LHCN-M2 (cell line): ENCODE measurements at places on chromosomes 12 and 14.

GRCh38 chr14:54728700-54729527 lies 162.0 kb downstream of the SAMD4A start:
- no peak for DNase-seq

DNA sequence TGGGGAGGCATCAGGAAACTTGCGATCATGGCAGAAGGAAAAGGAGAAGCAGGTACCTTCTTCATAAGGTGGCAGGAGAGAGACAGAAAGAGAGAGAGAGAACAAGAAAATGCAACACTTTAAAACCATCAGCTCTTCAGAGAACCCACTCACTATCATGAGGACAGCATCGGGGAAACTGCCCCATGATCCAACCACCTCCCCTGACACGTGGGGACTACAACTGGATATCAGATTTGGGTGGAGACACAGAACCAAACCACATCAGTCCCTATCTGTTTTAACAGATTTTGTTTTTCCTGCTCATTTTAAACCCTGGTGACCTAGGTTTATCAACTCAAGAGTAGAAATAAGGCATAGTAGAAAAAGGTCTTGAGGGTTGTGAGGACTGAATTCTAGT lies 210.1 kb upstream of the PLXNC1 start:
- DNase-seq = no peak

- DNase-seq = no peak
Measured at GRCh38 chr12:46963191-46963590, 116.2 kb upstream of the PCED1B start.

GRCh38 chr14:75051556-75051899 lies 261 bp upstream of the MLH3 start:
- no peak for DNase-seq

- DNase-seq = no peak
Measured at GRCh38 chr14:58904776-58905175, 267.0 kb downstream of the DACT1 start.

GRCh38 chr12:117521346-117521745 lies 159.9 kb upstream of the NOS1 start:
- no peak for DNase-seq

DNA sequence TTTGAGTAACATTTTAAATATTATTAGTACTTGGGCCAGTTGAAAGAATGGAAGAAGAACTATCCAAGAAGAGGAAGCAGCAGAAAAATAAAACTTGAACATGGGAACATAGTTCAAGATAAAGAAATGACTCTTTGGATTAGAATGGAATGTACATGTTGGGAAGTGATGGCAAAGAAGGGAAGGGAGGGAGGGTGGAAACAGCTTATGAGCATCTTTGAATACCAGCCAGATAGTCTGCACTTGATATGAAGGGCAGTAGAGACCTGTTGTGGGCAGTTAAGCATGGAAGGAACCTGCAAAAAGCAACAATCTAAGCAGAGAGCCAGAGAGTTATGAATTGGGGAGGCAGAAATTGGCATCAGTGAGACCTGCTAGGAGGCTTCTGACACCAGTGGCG lies 10.0 kb upstream of the IL22 start:
- DNase-seq = no peak

- DNase-seq = no peak
Measured at GRCh38 chr12:52848661-52849255, at the start of gene KRT78. KRT78 (minus strand) TSS chr12:52848994; CDS start chr12:52848930, 64 bp downstream.

- peak; percentile 54 for DNase-seq
Measured at GRCh38 chr14:67704484-67705089, 2.9 kb downstream of the RDH12 start.

DNA sequence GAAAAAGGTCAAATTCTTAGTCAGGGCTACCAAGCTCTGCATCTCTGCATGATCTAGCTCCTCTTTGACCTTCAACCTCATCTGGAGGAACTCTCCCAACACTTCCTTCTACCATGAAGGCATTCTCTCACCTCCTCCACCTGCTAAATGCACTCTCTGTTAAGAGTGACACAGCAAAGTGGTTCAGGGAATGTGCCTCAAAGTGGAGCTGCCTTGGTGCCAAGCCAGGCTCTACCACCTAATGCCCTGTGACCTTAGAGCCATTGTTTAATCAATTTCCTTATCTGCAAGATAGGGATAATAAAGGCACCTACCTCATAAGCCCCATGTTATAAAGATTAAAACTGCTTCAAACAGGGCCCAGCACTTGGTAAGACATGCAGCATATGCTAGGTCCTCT lies 236.7 kb downstream of the ANO2 start:
- DNase-seq = no peak

DNA sequence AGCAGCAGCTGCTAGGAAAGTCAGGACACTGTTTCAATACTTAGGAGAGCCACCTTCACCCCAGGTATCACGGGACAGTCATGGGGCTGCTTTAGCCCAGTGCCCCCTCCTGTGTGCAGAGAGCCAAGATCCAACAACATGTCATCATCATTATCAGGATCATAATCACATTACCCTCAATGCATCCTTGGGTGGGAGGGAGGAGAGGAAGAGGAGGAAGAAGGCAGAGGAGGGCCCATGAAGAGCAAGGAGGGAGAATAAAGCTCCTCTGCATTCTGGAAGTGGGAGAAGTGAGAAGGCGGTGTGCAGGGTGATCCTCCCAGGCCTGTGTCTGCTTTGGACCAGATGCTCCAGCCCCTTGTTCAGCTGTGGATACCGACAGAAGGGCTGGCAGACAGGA lies 64.2 kb downstream of the TSPAN11 start:
- no peak for DNase-seq

GRCh38 chr14:68506645-68507419 lies 286.0 kb downstream of the ZFP36L1 start:
- no peak for DNase-seq

DNA sequence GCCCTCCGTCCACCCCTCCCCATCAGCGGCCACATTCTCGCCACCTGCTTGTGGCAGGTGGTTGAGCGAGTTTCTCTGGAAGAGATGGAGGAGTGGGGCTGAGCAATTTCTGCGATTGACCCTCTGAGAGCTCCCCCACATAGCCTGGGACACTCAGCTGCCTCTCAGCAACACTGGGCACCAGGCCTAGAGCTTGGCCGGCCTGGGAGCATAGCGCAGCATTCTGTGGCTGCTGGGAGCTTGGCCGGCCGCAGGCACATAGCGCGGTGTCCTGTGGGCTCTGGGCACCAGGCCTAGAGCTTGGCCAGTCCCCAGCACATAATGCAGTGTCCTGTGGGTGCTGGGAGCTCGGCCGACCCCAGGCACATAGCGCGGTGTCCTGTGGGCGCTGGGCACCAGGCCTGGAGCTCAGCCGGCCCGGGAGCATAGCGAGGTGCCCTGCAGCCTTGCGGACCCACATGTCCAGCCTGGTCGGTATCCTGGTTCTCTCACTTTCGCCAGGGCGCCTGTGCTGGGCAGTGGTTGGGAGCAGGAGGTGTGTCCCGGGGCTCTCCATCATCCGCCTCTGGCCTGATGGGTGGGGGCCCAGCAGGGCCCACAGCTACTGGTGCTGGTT lies 43.8 kb downstream of the LRCOL1 start:
- DNase-seq = no peak

DNA sequence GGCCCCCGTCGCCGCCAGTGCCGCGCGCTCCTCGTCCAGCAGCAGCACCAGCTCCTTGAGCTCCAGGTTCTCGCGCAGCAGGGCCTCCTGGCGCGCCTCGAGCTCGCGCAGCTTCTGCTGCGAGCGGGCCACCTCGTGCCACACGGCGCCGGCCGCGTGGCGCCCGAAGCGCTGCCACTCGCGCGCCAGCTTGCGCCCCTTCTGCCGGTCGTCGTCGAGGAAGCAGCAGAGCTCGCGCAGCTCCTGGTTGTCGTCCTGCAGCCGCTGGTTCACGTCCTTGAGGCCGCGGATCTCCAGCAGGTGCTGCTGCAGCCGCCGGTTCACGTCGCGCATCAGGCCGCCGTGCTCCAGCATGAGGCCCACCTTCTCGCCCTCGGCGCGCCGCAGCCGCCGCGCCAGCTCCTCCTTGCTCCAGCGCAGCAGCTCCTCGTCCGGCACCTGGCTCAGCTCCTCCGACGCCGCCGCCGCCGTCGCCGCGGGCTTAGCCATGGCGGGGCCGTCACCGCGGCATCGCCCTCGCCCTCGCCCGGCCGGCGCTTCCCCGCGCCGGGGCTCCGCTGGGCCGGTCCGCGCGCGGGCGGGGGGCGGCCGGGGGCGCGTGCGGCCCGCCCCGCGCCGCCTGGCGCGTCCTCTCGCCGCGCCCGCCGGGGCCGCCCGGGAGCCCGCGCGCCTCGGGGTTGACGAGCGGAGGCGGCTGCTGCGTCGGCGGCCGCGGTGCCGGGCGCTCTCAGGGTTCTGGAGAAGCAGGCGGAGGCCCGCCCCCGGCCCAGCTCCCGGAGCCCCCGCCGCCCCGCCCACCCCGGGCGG lies at the start of gene CCDC85C:
TSS of gene CCDC85C (minus strand) at position 737 of the 807 bp plus-strand sequence. CDS start at position 489, 248 bp downstream.
- DNase-seq = no peak

GRCh38 chr14:70170976-70171375 lies 17.8 kb downstream of the SLC8A3 start:
- DNase-seq = no peak

DNA sequence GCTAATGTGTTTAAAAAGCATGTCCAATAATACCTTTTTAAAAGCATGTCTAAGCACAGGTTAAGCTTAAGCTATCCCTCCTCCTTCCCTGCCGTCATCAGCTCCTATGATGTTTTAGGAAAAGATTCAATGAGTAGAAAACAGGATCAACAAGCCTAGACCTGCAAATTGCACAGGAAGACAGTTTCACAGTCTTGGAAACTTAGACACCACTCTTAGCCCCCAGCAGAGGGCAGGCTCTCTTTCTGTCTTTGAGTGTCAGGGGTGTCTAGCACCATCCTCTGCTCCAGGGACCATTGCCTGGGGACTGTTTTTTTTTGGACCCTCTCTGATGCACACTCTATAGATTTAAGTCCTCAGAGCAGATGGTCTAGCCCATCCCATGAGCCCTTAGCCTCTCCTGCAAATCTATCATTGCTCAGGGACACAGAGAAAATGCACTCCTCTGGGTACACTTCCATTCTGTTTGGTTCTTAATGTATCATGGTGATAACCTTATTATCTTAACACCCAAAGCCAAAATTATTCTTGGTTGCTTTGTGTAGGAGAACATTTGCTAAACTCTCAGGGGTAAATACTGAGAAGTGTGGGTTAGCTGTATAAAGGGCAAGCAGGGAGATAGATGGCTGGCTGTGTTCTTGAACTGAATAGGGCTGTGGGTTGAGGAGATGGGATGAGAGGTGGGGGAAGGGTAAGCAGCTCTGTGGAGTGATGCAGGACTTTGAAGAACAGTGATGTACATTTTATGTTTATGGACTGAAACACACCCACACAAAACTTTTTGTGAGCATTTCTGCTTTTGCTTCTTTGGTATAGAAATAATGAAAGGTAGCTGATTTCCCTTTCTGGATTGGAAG lies 259.9 kb upstream of the DDHD1 start:
- no peak for DNase-seq

GRCh38 chr14:74820288-74820687 lies 55.7 kb downstream of the PROX2 start:
- no peak for DNase-seq

DNA sequence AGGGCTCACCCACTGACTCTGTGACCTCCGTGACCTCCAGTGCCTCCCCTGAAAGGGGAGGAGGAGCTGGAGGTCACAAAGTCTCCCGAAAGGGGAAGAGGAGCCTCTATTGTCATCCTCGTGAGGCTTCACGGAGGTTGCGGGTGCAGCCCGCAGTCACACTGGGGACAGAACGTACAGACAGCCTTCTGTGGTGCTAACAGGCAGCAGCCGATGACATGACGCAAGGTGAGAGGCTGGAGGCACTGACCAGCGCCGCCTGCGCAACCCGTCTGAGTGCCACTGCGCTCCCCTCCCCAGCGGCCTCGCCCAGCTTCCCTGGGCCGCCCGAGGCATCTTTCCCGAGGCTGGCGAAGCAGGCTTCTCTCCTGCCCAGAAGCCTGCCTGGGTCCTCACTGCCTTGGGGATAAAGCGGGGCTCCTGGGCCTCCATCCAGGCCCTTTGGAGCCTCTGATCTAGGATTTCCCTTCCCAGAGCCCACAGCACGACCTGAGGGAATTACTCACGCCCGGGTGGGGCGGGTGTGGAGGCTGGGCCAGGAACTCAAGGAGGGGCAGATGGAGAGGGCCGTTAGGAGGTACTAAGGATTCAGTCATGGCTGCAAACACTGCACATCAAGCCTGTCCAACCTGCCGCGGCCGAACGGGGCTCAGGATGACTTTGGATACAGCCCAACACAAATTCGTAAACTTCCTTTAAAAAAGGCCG lies 12.3 kb upstream of the LBHD2 start:
- DNase-seq = no peak

DNA sequence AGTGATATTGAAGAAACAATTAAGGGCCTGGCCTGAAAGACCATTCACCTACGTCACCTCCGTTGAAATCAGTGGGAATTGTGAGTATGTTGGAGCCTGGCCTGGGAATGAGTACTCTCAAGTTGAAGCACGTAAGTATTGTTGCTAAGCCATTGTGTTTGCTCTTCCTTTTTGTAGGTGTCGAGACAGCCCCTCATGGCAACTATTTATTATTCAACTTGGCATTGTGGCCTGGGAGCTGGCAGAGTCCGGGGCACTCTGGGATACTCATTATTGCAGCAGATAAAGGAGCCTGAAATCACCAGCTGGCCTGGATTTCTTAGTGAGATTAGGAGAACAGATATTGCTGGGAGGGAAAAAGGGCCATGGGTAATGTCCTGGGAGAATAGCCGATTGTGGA lies 147.4 kb downstream of the C12orf75 start:
- DNase-seq = no peak

GRCh38 chr12:115763376-115763775 lies 514.1 kb downstream of the MED13L start:
- DNase-seq = no peak

GRCh38 chr12:95637471-95638155 lies 86.3 kb upstream of the USP44 start:
- peak; percentile 67 for DNase-seq

GRCh38 chr14:56135001-56135400 lies 16.8 kb downstream of the PELI2 start:
- no peak for DNase-seq

DNA sequence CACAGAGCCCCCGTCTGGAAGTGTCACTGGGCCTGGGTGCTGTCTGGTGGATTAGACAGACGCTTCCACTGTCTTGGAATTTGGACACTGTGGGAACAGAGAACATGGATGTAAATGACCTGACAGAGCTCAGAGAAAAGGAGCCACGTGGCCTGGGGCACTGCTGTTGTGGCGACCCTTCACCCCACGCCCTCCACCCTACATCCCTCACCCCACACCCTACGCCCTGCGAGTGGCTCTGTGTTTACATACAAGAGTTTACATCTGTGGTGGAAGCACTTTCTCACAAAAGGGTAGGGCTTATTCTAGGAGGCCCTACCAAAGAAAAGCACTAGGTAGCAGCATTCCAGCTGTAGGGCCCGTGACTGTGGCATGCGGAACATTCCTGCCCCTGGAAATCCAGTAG lies 47.7 kb downstream of the B4GALNT3 start:
- DNase-seq = no peak

DNA sequence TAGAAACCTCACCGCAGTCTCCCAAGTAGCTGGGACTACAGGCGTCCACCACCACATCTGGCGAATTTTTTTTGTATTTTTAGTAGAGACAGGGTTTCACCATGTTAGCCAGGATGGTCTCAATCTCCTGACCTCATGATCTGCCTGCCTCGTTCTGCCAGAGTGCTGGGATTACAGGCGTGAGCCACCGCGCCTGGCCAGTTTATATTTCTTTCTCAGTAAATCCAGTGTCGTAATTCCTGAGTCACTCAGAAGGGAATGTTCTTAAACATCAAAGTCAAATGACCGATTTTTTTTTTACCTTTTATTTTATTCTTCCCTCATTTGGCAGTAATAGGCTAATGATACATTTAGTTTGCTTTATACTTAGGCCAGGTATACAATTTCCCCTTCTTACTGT lies 80.5 kb downstream of the FBXO33 start:
- no peak for DNase-seq

- no peak for DNase-seq
Measured at GRCh38 chr14:88140874-88141273, 135.9 kb downstream of the GPR65 start.
